H1 (cell line): ENCODE measurements at places on chromosomes 12 and 14.

DNA sequence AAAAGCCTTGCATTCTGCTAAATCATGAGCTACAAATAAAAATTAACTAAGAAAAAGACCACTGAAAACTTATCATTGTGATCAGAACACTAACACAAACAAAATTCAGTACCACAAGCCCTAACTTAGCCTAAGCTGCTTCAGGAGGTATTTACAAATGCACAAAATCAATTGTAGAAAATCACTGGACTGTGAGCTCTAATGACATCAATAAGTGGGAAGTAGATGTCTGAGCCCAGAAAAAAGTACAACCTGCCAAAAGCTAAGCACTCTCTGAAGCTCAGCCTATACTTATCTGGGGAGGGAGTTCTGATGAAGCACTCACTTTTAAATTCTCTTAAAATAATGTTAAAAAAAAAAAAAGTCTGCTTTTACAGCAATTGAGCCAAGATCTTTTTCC, 92.9 kb downstream of the SLCO1B1 start:
- no peak for DNase-seq

DNA sequence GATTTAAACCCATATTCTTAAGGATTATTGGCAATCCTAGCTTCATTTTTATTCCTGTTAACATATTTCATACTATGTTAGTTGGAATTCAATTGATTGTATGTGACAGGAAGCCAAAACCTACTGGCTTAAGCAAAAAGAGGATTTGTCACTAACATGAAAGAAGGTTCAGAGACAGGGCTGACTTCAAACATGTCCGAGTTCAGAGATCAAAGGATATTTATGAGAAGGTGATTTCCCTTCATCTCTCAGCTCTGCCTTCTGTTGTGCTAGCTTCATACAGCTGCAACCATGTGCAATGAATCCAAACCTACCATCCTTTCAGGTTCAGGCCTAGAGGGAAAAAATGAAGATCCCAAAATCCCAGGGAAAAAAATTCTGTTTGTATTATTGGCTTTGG, 349.7 kb downstream of the ATP23 start:
- DNase-seq = no peak

DNA sequence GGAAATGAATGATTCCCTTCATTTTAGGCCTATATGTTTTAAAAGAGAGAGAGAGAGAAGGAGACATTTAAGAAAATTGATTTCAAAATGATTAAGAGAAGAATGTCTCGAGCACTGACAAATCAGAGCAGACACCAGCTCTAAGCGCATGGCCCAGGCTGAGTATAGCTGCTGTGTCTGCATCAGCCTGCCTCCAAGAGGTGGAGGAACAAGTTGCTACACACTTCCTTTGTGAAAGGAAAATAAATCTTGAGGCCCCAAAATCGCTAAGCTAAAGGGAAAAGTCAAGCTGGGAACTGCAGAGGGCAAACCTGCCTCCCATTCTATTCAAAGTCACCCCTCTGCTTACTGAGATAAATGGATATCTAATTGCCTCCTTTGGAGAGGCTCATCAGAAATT, 728.7 kb upstream of the TMEM132C start:
- no peak for DNase-seq

DNA sequence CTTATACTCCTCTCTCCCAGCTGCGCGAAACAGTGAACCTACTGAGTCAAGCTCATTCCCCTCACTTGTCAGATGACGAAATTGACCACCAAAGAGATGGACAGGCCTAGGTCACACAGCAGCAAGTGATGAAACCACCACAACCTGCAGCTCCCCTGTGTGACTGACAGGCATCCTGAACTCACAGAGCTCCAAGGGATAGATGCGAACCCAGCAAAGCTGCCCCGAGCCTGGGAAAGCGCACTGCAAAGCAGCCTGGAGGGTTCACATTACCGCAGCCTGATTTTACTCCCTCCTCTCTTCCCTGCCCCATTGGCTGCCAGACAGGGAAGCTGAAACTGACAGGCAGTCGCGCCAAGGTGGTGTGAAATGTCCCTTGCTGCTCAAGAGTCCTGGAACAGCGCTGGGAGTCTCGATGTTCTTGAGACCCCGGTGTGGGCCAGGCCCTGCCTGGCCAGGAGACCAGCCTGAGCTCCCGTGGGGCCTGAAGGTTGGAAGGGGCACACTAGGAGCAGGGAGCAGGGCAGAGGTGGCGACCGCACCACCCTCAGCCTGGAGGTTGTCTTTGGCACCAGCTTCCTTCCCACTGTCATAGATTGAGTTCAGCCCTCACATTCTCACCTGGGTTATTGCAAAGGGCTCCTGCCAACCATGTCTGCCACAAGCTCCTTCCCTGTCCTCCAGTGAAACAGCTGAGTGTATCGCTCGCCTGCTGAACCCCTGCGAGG, 36.3 kb downstream of the SNRNP35 start:
- DNase-seq = no peak

DNA sequence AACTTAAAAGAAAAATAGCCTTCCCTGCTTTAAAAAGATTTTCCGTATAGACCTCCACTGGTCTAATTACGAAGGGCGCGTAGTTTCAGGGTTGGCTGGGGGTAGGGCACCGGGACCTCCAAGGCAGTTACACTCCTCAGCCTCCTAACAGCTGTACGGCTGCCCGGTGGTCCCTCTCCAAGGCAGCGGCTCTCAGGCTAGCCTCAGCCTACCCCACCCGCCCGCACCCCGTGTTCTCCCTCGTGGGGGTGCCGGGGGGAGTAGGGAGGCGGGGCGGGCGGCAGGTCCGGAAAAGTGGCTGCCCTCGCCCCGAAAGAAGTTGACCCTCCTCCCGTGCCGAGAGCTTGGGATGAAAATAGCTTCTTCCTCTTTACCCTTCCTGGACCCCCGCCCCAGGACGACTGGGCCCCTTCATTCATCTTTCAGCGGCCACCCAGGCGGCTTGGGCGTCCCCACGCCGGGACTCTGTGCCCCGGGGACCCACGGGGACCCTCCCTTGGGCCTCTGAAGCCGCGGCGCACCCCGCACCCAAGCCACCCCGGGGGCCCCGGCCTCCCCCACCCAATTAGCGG, 991 bp upstream of the RCOR1 start:
- DNase-seq = peak; percentile 64

- DNase-seq = no peak
These were observed 41.3 kb downstream of the MED13L start for GRCh38 chr12:116236148-116236731.

DNA sequence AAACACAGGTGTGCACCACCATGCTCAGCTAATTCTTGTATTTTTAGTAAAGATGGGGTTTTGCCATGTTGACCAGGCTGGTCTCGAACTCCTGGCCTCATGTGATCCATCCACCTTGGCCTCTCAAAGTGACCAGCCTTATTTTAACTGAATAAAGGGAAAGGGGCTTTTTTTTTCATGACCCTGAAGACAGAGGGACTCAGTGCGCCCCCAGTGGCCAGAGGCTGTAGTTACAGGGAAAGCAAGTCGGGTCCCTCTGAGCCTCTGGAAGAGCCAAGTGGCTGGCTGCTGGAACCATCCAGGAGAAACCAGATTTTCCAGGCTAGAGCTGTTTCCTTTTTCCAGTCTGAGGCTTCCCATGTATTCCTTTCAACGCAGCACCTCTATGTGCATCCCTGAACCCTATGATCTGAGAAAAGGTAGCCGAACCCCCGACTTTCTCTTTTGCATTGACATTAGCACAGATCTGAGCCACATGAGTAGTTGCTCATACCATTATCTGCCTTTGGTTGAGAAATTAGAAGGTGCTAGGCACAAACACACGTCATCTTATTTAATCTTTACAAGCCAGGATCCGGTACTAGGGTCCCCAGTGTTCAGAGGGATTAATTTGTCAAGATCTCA, 342.7 kb downstream of the CACNA1C start:
- peak; percentile 88 for DNase-seq

DNA sequence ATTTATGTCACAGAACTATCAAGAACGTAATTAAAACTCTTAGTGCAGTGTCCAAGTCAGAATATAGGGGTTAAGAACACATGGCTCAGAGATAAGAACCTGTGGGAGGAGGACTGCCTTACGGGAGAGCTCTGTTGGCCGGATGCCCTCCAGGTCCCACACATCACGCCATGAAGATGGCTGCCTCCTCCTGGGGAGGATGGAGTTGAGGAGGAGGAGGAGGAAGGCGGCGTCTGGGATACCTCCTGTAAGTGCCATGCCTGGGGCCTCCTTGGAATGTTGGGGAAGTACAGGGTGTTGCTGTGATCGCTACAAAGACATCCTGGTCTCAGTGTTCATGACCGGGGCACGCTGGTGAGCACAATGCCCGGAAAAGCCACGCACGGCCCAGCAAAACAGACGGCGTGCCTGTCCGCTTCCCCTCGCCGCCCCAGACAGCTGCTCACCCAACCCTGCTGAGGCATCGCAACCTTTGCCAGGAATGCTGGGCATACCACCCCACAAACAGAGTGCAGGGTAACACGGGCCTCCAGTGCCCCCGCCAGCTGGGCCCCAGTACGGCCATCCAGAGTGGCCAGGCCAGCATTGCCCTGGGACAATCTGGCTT, 28.7 kb upstream of the CD9 start:
- no peak for DNase-seq

- DNase-seq = no peak
These were observed 45.1 kb downstream of the TRAF3 start for GRCh38 chr14:102822311-102822863.

GRCh38 chr12:10783252-10783651, 19.2 kb downstream of the TAS2R7 start:
- no peak for DNase-seq

DNA sequence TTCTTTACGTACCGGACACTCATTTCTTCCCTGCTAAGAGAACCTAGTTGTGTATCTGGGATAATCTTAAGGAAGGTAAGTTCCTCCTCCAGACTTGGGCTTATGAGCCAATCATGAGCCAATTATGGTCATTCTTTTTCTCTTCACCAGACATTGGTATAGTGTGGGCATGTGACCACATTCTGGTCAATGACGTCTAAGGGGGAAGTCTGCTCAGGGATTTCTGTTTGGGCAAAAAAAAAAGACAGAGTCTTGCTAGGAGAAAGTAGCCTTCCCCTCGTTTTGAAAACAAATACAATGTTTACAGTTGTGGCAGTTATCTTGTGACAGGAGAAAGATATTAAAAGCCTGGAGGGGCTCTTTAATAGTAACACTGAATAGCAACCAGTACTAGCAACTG, 20.1 kb upstream of the PLXNC1 start:
- DNase-seq = no peak

- DNase-seq = no peak
These were observed 87.5 kb downstream of the PLXNC1 start for GRCh38 chr12:94235848-94236247.

DNA sequence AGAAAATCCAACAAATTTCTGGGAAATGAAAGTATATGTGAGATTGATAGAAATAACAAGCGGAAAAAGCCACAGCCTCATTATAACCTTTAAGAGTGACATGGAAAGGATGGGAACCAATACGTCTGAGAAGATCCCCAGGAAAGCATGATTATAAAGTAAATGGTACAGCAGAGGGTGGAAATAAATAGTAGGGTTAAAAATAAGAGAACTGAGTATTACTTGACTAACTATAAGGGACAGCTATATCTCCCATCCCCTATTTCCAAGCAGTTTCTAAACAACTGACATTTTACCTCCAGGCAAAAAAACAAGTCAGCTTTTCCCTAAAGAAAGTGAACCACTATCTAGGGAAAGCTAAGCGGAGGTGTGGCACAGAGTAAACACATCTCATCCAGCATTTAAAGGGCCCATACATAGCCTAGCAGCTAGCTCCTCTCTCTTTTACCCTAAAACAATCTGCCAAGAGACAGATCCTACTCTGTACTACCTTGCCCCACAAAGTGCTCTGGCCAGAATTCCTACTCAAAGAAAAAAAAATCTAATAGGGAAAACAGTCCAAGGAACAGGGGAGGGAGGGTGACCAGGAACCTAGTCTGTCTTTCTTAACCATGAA, 11.2 kb downstream of the OSBPL8 start:
- no peak for DNase-seq

- no peak for DNase-seq
These were observed 16.5 kb downstream of the ANKRD9 start for GRCh38 chr14:102493096-102493495.

- DNase-seq = no peak
These were observed 77.9 kb downstream of the PTGER2 start for GRCh38 chr14:52391881-52392615.

DNA sequence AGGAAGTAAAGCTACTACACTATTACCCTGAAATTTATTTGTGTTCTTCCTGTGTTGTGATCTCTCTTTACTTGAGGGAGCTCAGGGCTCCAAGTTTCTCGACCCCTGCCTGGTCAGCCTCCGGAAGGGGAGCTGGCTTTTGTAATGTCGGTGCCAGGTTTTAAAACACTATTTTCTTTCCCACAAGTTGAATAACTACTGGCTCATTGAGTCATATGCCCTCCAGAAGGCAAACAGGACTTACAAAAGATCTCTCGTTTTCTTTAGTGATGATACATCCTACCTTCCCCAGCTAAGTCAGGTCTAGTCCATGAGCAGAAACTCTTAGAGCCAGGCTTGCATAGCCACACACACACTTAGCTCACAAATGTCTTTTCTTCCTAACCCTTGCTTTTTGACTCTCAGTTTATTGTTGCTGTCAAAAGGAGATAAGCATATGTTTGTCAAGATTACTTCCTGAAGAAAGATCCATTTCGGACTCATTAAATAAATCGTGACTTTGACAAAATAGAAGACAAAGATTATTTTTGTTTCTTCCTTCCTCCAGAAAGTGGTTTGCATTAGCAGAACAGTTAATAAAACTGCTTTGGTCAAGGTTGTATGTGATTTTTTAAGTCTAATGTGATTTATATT, 209.8 kb upstream of the FLRT2 start:
- no peak for DNase-seq

- DNase-seq = no peak
These were observed 83.3 kb downstream of the CCER1 start for GRCh38 chr12:90871726-90872096.

- DNase-seq = no peak
These were observed 1783.6 kb upstream of the FLRT2 start for GRCh38 chr14:83746336-83746735.

DNA sequence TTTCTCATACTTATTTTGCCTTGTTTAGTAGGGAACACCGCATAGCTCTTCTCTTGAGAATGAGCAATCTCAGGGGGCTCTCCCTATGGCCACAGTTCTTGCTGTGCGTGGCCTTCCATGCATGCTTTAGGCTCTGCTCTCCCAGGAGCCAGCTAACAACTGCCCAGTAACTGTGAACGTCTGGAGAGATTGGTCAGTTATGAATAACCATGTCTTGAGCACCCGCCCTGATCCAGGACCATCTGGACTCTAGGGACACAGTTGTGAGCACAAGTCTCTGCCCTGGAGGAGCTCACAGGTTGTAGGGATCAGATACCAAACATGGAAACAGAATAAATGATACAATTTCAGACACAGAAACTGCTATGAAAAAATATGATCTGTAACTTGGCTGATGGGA, 12.1 kb downstream of the PSMC1 start:
- no peak for DNase-seq

- DNase-seq = no peak
These were observed 12.5 kb downstream of the RTL1 start for GRCh38 chr14:100891051-100891450.

DNA sequence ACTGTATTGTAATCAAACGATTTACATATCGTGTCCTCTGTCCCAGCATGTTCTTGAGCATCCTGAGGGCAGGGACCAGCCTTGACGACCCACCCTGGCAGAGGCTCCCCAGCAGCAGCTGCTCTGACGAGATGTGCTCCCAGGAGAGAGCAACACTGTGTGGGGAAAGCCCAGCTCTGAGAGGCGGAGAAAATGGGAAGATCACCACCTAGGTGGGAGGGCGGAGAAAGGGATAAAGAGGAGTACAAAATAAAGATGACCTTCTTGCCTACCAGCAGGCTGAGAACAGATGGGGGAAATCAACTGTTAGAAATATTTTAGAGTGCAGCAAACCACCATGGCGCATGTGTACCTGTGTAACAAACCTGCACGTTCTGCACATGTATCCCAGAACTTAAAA, 71.5 kb upstream of the CAPRIN2 start:
- DNase-seq = peak; percentile 32

- no peak for DNase-seq
These were observed 389.3 kb upstream of the USP15 start for GRCh38 chr12:61870658-61871484.
